ENCODE measurements at places on chromosomes 11 and 22.

DNA sequence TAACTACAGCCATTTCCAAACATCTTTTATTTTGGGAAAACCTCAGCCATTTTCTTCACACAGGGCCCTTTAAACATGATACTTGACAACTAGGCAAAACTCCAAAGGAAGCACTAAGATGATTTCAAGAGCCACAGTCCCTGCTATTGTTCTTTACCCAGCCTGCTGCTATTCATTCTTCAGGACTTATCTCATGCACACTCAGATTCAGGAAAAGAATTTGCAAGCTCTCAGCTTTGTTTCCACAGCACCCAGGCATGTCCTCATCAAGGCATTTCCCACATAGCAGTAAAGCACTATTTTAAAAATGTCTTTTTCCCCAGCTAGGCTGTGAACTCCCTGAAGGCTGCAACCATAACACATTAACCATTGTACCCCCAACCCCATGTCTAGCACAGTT is 609.3 kb upstream of the CCDC90B start:
- DNase-seq = no peak

- peak; percentile 16 for DNase-seq
These were observed 2.8 kb downstream of the PARVB start for GRCh38 chr22:44026630-44027511.

GRCh38 chr11:78344676-78345075 is 72.9 kb downstream of the GAB2 start:
- DNase-seq = no peak

- DNase-seq = no peak
These were observed 23.1 kb downstream of the PTPN5 start for GRCh38 chr11:18768472-18768901.
